ENCODE measurements at places on chromosomes 16 and 17.
A peak's percentile ranks its signal among the peaks of the same experiment; 100 is the strongest.

GRCh38 chr16:74465851-74466685 is 44.8 kb upstream of the CLEC18B start:
- no peak for DNase-seq

GRCh38 chr16:49510654-49511305 is 137.2 kb downstream of the C16orf78 start:
- no peak for DNase-seq

DNA sequence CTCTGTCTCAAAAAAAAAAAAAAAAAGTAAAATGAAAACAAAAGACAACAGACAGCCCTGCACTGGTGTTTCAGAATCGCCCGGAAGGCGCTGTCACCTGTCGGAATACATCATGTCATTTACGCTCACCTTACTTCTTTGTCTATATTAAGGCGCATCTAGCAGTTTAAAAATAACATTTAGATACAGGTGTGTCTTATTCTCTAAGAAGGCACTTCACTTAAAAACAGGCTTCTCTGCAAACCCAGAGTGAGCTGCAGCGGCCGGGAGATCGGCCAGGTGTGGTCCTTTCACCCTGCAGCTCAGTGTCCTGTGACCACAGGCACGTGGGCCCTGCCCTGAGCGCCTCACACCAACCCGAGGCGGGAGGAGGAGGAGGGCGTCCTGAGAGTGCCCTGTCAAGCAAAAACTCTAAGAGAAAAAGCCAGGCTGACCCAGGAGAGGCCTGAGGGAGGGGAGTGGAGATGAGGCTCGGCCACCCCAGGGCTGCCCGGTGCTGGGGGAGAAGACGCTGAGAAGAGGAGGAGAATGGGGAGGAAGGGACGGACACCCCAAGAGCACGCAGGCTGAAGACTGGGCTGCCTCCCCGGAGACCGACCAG is 3.3 kb upstream of the LMF1 start:
- DNase-seq: no peak

DNA sequence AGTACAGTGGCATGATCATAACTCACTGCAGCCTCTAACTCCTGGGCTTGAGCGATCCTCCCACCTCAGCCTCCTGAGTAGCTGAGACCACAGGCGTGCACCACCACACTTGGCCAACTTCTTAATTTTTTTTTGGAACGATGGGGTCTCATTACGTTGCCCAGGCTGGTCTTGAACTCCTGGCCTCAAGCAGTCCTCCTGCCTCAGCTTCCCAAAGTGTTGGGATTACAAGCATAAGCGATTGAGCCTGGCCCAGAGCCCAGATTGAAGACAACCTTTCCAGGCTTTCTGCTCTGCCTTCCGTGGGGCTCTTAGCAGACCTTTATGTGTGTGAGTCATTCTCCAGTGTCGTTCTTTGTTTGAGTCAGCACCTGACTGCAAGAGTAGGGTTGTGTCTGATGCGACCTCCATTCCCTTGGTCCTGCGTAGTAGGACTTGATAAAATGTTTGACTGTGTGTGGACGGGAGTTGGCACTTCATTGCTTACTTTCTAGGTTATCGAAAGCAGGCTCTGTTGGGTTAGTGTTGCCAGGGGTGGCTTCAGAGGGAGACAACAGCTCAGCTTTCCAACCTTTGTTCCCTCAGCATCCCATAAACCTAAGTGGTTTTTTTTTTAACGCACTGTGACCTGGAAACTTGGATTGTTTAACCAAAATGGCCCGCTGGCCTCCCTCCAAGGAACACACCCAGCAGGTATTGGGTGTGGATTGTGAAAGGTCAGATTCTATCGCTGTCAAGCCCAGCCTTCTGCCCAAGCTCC is 26.4 kb downstream of the EEF2K start:
- DNase-seq: no peak

- DNase-seq: peak; percentile 96
Observed at GRCh38 chr17:57662644-57663308, 82.3 kb downstream of the CCDC182 start.

DNA sequence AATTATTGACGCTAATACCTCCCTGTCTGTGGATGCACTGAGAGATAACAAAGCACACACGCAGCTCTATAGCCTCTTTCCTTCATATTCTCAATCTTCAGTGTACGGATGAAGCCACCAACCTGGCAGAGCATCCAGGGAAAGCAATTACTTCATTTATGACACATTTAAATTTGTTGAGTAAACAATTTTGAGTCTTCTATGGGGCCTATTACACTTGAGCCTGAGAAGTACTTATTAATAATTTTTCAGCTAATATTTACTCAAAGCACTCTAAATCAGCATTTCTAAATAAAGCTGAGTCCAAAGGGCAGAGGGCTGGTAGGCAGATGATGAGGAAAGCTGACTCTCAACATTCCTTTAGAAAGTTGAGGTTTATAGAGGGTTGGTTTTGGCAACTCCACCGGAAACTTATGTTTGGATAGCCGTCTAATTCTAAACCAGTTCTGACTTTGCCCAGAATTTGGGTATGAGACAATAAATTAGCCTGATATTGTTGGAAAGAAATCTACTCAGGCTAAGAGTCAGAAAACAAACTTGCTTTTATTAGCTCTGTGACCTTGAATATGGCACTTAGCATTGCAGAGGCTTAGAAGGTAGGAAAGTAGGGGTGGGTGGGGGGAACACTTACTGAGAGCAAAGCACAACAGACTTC is 643.5 kb downstream of the CDH11 start:
- peak; percentile 41 for DNase-seq

- DNase-seq: no peak
Observed at GRCh38 chr17:27893841-27894503, 807 bp upstream of the LYRM9 start.

DNA sequence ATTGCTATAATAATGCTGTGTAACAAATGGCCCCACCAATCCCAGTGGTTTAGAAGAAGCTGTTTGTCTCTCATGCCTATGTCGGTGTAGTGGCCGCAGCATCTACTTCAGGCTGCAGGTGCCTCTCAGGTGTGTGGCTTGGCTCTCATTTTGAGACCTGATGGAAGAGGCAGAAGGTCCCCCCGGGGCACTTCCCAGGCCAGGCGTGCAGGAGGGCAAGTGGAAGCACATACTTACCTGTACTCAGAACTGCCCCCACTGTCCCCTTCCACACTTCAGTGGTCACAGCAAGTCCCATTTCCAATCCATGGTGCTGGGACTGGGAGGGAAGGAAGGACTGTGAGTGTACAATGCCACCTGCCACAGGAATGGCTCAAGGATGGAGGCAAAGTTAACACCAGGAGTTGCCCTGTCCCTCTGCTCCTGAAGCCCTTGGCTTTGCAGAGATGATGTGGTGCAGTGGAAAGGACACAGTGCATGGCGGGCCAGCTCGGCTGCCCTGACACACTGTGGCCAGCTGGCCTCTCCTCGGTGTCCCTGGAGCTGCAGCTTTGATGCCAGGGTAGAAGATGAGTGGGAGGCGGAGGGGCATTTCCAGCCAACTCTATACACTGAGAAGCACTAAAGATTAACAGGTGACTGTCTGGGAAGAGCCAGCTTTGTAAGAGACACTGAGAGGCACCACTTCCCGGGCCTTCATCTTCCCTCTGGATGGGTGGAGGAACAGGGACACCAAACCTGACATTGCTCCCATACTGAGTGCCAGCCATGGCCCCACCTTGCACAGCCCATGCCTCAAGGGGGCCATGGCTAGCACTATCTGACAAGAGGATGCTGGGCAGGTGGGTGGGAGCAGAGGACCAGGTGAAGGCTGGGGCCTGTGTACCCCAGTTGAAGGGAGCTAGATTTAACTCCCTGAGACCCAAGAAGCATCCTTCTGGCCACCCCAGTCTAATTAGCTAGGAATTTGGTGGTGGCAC is 105.9 kb downstream of the METRNL start:
- no peak for DNase-seq

DNA sequence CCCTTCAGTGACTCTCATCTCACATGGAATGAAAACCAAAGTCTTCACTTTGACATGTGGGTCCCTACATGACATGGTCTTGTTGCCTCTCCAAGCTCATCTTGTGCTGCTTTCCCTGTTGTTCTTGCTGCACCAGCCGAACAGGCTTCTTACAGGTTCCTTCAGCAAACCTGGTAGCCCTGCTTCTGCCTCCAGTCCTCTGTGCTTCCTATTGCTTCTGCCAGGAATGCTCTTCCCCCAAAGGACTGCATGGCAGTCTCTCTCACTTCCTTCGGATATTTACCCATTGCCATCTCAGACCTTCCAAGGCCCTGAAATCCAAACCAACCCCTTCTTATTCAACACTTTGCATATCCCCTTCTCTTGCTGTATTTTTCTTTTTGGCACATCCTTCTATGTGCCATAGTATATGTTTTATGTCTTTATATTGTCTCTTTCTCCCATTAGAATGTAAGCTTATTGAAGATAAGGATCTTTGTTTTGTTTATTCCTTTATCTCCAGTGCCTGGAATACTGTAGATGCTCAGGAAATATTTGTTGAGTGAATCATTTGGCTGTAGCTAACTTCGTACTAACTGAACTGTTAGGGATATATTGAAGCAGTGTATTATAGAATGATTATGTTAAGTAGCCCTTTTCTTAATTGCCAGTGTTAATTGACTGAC is 57.9 kb upstream of the SLC12A3 start:
- DNase-seq: no peak

DNA sequence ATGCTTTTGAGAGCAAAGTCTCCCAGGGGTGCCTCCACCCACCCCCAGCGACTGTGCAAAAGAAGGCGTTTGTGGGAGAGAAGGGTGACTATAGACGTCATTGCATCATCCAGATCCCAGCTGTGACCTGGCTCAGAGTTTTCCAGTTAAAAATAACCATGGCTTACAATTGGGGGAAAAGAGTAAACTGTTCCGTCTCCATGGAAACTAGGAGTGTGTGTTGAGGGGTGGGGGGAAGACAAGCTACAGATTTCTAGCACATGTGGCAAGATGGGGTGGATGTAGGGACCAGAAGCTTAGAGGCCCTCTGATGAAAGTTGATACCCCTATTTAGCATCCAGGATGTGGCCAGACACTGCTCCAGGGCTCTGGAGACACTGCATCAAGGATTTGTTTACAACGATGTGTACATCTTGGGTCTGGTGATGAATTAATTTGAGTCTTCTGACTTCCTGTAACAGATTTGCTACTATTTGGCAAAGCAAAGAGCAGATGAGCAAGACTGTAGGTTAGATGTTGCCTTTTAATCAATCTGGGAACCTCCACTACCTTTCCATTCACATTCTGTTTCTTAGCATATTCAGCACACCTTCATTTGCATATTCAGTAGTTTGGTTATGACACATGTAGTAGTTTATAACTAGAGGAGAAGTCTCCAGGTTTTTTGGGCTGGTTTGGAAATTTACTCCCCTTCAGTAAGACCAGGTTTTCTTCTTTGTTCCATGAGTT is 6.2 kb upstream of the DUSP14 start:
- peak; percentile 98 for DNase-seq

DNA sequence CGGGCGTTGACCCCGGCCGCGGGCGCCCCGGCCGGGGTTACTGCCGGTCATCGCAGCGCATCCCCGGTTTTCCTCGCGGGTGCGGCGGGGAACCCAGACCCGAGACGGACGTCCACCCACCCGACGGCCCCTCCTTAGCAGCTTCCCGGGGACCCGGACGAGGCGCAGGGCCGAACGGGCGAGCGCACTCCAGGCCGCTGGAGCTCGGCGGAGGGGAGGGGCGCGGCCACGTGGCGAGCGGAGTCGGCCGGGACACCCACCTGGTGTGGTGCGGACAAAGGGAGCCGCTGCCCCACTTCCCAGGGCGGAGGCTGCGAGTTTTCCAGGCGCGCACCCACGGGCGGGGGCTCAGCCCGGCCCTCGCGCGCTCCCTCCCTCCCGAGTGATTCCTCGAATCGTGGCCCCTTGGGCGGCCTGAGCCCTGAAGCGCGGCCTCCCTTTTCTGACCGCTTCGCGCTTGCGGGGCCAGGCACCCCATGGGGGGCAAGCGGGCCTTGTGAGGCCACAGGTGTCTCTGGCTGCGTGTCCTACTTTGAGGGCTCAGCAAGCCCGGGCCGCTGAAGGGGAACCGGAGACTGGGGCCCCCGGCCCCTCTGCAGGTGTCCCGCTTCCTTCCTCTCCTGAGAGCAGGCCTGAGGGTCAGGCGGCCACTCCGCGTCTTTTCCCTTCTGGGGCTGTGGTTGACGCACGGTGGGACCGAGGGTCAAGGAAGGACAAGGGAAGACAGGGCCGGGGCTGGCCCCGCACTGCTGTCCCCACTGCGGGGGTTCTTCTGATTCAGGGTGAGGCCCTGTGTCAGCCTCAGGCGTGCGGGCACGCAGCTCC is 1.1 kb upstream of the FASN start:
- no peak for DNase-seq

- no peak for DNase-seq
Observed at GRCh38 chr17:53971361-53971760, 148.6 kb downstream of the KIF2B start.

DNA sequence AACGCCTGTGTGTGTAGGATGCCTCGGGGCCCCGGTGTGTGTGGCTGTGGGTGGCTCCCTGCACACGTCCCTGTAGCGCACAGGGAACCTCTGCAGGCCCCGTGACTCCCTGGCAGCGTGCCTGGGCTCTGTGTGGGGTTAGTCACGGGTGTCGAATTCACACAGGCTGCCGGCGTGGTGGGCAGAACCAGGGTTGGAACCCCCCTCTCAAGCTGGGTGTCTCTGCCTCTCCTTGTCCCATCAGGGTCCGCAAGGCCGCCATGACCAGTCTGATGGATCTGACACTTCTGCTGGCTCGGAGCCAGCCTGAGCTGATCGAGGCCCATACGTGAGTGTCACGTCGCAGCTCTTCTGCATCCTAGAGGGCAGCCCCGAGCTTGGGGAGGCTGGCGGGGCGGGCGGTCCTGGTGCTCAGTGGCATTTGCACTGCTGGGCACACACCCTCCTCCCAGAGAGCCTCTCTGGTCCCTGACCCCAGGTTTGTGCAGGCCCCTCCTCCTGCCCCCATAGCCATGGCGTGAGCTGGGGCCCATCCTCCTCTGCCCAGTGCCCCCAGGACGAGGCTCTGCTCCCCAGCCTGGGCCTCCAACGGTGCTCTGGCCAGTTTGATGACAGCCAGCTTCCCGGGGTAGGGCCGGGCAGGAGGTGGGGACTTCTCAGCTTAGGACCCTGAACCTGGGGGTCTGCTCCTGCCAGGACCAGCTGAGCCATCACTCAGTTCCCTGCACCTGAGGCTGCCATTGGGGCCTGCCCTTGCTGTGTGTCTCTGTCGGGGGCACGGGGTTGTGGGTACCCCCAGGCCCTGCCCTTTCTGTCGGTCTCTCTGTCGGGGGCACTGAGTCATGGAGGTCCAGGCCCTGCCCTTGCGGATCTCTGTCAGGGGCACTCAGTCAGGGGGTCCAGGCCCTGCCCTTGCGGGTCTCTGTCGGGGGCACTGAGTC is 88.1 kb upstream of the ZNF750 start:
- DNase-seq: no peak

DNA sequence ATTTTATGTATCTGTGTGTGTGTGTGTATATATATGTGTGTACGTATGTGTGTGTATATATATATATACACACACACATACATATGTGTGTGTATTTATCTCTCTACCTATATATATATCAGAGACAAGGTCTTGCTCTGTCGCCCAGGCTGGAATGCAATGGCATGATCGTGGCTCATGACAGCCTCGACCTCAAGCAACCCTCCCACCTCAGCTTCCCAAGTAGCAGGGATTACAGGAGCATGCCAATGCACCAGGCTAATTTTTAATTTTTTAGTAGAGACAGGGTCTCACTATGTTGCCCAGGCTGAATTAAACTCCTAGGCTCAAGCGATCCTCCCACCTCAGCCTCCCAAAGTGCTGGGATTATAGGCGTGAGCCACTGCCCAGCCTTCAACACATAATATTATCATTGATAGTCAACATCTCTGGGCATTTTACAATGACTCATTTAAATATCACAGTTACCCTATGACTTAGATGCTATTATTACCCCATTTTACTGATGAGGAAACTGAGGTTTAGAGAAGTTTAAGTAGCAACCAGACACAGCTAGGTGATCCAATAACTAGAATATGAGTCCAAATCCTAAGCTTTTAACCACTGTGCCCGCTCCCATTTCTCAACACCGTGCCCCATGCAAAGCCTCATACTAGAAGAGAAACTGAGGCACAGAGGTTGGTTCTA is 24.3 kb downstream of the G6PC3 start:
- no peak for DNase-seq
